ENCODE measurements at places on chromosomes 1 and 21. TPM values are rescaled to one million over a fixed set of nuclear protein-coding genes. Genes with fewer than 3 reads are reported as not detected.

ANXA9 gene
- not detected for total RNA-seq

DNA sequence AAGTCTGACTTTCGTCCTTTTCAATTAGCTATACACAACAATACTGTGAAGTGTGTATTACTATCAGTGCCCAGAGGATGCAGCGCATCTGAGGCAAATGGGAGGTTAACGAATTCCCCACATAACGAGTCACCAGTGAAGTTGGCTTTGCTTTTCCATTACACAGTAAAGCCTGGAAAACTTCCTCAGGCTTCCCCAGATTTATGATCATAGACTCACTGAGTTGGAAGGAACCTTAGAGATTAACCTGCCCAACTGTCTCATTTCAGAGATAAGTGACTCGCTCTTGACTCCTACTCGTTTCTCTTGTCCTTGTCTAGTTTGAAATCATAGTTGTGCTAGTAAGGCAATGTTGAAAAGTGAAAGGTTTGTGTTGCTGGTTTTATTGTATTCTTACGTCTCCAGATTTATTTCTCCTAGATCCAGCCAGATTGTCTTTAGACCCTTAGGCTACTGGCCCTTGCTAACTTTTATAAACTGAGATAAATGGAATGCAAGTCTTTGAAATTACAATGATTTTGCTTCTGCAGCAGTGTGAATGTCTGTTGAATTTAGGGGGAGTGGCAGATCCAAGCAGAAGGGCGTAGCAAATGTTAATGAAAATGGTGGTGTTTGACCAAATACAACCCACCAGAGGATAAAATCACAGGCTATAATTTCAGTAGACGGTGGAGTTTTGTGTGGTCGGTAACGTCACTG is 17.3 kb downstream of the S1PR1 start:
- no peak for DNase-seq
- H3K27ac ChIP-seq = no peak overlapping the region
- H3K27me3 ChIP-seq = no peaks in the 10 kb centered on the region
- no peaks in the 10 kb centered on the region for H3K36me3 ChIP-seq
- H3K4me1 ChIP-seq = peaks cover 9% of the 10 kb centered on the region
- H3K4me3 ChIP-seq = no peak overlapping the region

DNA sequence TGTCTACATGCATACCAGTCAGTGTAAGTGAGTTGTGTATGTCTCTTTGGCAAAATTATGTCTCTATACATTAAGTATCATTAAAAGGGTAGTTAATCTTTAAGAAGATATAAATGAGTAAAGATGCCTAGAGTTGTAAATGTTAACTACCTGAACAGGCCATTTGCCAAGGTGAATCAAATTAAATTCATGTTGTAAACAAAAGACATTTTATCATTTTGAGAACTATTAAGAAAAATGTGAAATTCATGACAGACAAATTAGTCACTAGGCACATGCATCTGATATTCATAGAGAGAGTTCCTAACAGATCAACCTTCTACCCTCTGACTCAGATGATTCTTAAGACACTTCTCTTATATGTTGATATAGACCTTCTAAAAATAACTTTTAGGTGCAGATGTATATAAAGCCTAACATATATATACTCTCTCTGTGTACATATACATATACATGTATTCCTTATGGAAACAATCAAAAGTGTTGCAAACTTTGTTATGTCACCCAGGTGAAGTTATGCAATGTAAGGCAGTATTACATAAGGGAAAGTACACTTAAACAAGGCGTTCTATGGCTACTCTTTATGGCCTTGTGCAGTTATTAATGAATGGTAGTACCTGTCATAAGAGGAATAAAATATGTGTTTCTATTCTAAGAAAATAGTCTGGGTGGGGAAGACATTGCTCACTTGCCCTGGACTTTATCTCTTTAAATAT is at the start of gene TMPRSS15:
TMPRSS15 (minus strand) TSS at position 51 of the 716 bp plus-strand sequence. CDS start 163 bp downstream, outside the sequence.
- DNase-seq = no peak
- no peaks in the 10 kb centered on the region for H3K4me1 ChIP-seq
- H3K4me3 ChIP-seq = no peak within 1 kb of the TSS
- H3K27ac ChIP-seq = no peak within 1 kb of the TSS
- no peaks in the 10 kb centered on the region for H3K27me3 ChIP-seq

GRCh38 chr1:34858901-34859445 is 576 bp downstream of the SMIM12 start:
- H3K36me3 ChIP-seq = peaks cover 12% of the 10 kb centered on the region
- no peak for DNase-seq
- H3K4me1 ChIP-seq = peaks cover 19% of the 10 kb centered on the region
- no peaks in the 10 kb centered on the region for H3K27me3 ChIP-seq
- H3K4me3 ChIP-seq = peak overlapping the region; percentile 69

DNA sequence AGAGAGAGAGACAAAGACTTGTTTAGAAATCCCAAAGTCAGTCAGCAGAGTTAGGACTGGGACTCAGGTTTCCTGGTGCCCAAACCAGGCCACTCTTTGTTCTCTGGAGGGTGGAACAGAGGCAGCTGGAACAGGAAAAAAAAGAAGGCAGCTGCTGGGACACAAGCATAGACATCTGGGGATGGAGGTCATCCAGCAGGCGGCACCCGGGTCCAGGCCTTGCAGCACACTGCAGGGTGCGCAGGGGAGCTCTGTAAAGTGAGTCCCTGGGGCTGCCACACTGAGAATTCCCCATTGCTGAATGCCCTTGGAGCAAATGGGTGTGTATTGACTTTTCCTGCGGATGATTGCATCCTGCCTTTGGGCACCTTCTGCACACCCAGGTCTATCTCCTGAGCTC is 222.9 kb upstream of the CSF3R start:
- no peak for DNase-seq
- no peaks in the 10 kb centered on the region for H3K4me1 ChIP-seq
- peaks cover 36% of the 10 kb centered on the region for H3K27me3 ChIP-seq
- no peak overlapping the region for H3K27ac ChIP-seq
- H3K4me3 ChIP-seq = no peak overlapping the region

DNA sequence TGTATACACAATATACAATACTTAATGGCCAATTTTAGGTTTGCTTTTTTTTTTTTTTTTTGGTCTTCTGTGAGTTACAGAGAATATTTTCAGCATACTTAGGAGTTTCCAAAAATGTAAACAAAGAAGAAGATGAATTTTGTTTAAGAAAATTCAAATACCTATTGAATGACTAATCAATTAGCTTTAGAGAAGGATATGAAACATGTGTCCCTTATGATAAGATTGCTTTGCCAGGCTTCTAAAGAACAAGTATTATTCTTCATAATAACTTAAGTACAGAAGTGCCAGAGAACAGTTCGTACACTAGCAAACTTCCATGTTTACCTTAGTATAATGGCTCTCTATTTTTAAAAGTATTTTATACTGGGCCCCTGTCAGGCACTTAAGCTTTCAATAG is 1191.0 kb upstream of the NCAM2 start:
- H3K27ac ChIP-seq = no peak overlapping the region
- no peaks in the 10 kb centered on the region for H3K27me3 ChIP-seq
- DNase-seq = no peak
- H3K4me3 ChIP-seq = no peak overlapping the region
- H3K4me1 ChIP-seq = no peaks in the 10 kb centered on the region
- no peaks in the 10 kb centered on the region for H3K36me3 ChIP-seq

DNA sequence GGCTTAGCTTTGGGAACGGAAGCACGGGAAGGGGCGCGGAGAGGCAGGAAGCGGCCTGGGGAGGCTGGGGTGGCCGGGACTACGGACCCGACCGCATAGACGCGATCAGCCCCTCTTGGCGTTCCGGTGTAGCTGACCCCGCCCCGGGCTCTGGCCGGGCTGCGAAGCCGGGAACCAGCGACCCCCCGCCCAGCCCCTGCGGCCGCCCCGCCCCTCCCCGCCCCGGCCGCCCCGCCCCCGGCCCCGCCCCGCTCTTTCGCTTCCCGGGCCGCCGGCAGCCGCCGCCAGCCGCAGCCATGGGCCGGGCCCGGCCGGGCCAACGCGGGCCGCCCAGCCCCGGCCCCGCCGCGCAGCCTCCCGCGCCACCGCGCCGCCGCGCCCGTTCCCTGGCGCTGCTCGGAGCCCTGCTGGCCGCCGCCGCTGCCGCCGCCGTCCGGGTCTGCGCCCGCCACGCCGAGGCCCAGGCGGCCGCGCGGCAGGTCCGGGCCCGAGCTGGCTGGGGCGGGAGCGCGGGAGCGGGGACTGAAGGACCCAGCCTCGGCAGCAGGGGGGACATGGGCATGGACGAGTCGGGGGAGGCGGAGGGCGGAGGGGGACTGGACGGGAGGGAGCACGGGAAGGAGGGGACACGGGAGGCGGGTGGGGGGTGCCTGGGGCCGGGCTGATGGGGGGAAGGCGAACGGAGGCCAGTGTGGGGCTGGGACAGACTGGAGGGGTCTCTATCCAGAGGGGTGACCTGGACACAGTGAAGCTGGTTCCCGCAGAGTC is at the start of gene SELENON:
SELENON (plus strand) TSS at position 259 of the 768 bp plus-strand sequence; CDS start at position 297, 38 bp downstream.
- H3K27ac ChIP-seq = peak within 1 kb of the TSS; percentile 85
- peak within 1 kb of the TSS; percentile 70 for H3K4me3 ChIP-seq
- DNase-seq = peak; percentile 59
- H3K4me1 ChIP-seq = peaks cover 17% of the 10 kb centered on the region
- no peaks in the 10 kb centered on the region for H3K36me3 ChIP-seq

DNA sequence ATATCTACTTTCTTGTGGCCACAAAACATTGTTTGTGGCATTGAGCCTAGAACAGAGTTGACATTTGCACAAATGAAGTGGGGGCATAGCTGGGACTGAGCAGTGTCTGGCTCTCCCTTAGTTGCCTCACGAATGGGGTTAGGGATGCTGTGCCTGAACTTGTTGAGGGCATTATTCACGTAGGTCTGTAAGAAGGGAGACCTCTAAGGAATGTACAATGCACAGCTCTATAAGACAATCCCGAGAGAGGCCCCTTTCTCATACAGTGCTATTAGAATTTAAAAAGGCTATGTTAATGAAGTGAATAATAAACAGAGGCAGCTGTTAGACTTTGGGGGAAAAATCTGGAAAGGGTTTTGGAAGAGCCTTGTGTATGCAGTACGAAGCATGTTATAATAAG is 118.4 kb upstream of the DEPDC1 start:
- DNase-seq = no peak
- no peaks in the 10 kb centered on the region for H3K36me3 ChIP-seq
- H3K27me3 ChIP-seq = no peaks in the 10 kb centered on the region
- no peak overlapping the region for H3K4me3 ChIP-seq

- no peak overlapping the region for H3K27ac ChIP-seq
- H3K27me3 ChIP-seq = no peaks in the 10 kb centered on the region
- H3K4me3 ChIP-seq = no peak overlapping the region
- no peaks in the 10 kb centered on the region for H3K36me3 ChIP-seq
- no peak for DNase-seq
These were observed 561.9 kb upstream of the ADGRL4 start for GRCh38 chr1:79568411-79568810.

DNA sequence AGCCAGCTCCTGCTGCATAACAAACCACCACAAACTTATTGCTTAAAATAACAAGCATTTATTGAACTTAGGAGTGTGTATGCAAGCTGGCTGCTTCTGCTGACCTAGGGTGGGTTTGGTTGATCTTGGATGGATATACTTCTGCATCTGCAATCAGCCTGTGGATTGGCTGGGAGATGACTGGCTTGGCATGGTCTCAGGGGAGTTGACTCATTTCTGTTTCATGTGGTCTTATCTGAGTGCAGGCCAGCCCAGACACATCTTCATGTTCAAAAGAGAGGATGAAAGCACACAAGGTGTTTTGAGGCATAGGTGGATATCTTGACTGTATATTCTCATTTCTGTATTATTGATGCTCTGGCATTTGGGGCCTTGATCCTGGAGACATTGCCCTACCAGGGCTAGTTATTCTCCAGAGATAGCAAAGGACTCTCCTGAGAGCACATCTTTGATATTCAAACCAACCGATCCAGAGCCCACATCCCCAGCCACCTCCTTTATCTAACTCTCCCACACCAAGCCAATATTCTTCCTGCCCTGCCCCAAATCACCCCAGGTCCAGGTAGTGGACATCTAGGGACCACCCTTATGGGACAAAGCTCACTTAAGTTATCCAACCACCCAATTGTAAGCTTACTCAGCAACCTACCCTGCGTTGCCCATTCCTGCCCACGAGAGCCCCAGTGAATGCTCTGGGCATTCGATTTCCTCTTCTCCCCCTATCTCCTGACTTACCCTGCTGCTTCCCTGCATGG is 350.8 kb downstream of the PTPRU start:
- no peak for DNase-seq
- no peak overlapping the region for H3K4me3 ChIP-seq
- H3K27ac ChIP-seq = no peak overlapping the region
- no peaks in the 10 kb centered on the region for H3K4me1 ChIP-seq
- no peaks in the 10 kb centered on the region for H3K36me3 ChIP-seq
- peaks cover 14% of the 10 kb centered on the region for H3K27me3 ChIP-seq

DNA sequence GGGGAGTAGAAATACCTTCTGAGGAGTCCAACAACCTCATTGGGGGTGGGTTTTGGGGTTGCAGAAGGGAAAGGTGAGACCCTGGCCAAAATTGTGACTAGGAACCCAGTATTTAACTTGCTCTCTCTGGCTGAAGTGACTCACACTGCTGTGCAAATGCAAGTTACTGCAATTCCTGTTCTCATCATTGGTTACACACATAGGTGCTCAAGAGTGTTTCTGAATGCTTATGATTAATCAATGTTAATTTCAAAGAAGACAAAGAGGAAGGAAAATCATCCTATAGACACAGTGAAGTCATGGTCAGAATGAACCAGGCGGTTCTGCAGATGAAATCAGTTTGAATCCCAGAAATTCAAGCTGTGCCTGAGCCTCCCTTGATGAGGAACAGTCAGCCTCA is 3.1 kb downstream of the ASCL5 start:
- no peak overlapping the region for H3K27ac ChIP-seq
- no peak for DNase-seq
- no peak overlapping the region for H3K4me3 ChIP-seq
- H3K4me1 ChIP-seq = no peaks in the 10 kb centered on the region
- peaks cover 21% of the 10 kb centered on the region for H3K27me3 ChIP-seq
- no peaks in the 10 kb centered on the region for H3K36me3 ChIP-seq

DNA sequence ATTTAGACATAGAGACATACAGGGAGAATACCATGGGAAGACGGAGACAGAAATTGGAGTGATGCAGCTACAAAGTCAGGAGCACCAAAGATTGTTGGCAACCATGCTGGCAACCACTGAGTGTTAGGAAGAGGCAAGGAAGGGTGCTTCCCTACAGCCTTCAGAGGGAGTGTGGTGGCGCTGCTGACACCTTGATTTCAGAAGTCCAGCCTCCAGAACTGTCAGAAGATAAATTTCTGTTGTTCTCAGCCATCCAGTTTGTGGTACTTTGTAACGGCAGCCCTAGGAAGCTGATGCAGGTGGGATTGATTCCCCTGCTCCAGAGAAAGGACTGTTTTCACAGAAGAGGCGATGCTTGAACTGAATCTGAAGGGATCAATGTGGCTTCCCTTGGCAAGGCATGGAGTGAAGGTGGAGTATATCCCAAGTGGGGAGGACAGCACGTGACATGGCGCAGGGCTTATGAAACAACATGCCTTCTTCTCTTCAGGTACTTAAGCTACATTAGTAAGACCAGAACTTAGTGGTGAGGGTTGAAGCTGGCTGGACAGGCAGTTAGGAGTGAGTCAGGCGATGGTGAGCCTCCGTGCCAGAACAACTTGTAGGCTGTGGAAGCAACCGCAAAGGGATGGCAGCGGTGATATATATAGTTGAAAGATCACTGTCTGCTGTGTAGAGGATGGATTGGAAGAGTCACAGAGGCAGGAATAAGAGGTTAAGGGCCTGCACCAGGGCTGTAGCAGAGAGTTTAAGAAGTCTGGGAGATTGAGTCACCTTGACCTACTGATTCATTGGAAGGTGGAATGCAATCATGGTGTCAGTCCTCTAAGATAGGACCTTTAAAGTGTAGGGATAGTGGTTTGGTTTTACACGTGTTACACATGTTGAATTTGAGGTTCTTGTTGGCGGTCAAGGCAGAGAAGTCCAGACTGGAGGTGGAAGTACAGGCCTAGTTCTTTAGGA is 2.1 kb downstream of the LEPR start:
- peaks cover 33% of the 10 kb centered on the region for H3K4me1 ChIP-seq
- DNase-seq = no peak
- H3K27ac ChIP-seq = no peak overlapping the region

All from transverse colon (tissue), 4 donors.